Caco-2 (cell line): ENCODE measurements at places on chromosomes 5 and 9. TPM values are rescaled to one million over a fixed set of nuclear protein-coding genes. Genes with fewer than 3 reads are reported as not detected.

GRCh38 chr9:128627906-128628305, 28.7 kb downstream of the DYNC2I2 start:
- DNase-seq = no peak

NUTM2G gene
- total RNA-seq = not detected in 2 replicates

EIF4E1B gene
- total RNA-seq = not detected in 2 replicates

SLCO4C1 gene
- 1.3 and 1.5 TPM in 2 replicates for total RNA-seq

IL9 gene
- total RNA-seq = 0.79 TPM in 1 of 2 replicates, not detected in the other
